ENCODE measurements at places on chromosomes 3 and 15.

- no peak for DNase-seq
These were observed 5.9 kb upstream of the DCP1A start for GRCh38 chr3:53353202-53353601.

GRCh38 chr15:66802025-66803001 lies 100.3 kb downstream of the SMAD6 start:
- no peak for DNase-seq

DNA sequence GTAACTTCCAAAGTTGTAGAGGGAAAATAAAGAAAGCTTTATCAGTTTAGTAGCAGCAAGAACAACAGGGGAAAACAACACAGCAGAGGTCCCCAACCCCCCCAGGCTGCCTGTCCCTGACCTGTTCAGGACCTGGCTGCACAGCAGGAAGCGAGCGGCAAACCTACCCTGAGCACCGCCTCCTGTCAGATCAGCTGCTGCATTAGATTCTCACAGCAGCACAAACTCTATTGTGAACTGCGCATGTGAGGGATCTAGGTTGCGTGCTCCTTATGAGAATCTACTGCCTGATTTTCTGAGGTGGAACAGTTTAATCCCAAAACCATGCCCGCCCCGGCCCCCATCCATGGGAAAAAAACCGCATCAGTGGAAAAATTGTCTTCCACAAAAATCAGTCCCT lies 40.3 kb downstream of the USP50 start:
- DNase-seq, result no peak

DNA sequence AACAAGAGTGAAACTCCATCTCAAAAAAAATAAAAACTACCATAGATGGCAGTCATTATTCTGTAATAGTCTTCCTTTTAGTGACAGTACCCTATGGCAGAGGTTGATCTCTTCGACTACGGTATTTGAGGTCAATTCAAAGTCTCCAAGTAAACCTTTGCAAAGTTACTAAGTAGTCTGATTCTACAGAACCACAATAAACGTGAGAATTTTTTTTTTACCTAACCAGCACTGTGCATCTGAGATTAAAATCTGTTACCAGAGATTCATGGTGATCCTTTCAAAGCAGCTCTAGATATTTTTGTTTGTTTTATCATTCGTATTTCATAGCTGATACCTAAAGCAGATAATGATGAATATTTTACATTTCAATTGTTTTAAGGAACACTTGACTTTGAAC lies 86.6 kb upstream of the CHD2 start:
- DNase-seq, result no peak

DNA sequence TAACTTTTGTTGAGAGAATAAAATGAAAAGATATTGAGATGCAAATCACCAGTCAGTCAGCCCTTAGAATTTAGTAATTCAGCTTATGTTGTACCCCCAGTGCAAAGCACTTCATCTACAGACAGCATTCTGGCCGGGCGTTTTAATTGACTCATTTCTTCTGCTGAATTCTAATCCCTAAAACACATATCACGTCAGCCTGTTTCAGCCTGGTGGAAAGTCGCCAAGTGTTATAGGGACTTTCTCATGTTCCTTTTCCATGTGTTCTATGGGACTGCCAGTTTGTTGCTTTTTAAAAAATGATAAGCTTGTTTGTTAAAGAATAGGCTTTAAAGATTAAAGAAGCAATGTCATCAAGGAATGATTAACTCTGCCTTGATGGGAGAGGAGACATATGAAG lies 169.7 kb upstream of the BFSP2 start:
- no peak for DNase-seq

DNA sequence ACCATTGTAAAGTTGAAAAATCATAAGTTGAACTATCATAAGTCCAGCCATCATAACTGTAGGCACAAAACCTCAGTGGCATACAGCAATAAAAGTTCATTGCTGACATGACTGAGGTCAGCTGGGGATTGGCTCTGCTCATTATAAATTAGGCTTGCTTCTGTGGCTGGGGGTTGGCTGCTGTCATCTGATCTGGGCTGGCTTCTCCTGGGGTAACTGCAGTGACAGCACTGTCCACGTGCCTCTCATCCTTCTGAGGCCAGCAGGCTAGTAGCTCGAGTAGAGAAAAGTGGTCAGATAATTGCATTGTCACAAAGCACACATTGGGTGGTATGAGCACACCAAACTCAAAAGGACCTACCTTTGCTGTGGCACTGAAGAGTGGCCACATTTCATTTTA lies 31.3 kb downstream of the CMTM7 start:
- no peak for DNase-seq

GRCh38 chr3:186514296-186515002 lies 29.7 kb downstream of the CRYGS start:
- DNase-seq, result no peak

DNA sequence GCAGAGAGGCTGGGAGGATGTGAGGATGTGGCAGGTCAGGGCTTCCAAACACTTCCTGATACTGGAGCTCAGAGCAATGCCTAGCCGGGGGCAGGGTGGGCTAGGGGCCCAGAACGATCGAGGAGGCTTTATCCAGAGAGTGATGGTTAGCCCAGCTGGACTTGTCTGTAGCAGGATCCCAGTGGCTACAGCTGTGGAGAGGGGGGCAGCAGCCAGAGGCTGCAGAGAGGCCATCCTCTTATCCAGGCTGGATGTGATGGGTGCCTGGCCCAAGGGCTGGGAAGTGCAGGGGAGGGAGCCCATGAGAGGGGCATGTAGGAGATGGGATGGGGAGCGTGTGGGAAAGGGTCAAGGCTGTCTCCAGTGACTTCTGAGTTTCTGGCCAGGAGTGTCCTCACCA lies 4.6 kb downstream of the PARP3 start:
- no peak for DNase-seq

DNA sequence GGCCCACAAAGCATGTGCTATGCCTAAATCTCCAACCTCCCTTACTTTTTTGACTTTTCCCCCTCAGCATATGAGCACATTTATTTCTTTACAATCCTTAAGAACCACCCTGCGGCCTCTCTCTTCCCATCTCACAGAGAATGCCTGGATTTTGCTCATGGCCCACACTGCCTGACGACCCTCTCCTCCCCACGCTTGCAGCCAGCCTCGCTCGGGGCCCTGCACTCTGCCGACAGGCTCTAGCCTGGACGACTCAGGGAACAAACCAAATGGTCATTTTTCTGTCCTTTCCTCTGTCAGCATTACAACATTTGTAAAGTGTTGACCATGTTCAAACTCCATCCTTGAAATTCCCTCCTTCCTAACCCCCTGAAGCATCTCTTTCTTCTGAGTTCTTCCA lies 11.7 kb downstream of the HES1 start:
- DNase-seq, result no peak

- no peak for DNase-seq
These were observed 43.0 kb upstream of the MEIS2 start for GRCh38 chr15:37143351-37143750.

DNA sequence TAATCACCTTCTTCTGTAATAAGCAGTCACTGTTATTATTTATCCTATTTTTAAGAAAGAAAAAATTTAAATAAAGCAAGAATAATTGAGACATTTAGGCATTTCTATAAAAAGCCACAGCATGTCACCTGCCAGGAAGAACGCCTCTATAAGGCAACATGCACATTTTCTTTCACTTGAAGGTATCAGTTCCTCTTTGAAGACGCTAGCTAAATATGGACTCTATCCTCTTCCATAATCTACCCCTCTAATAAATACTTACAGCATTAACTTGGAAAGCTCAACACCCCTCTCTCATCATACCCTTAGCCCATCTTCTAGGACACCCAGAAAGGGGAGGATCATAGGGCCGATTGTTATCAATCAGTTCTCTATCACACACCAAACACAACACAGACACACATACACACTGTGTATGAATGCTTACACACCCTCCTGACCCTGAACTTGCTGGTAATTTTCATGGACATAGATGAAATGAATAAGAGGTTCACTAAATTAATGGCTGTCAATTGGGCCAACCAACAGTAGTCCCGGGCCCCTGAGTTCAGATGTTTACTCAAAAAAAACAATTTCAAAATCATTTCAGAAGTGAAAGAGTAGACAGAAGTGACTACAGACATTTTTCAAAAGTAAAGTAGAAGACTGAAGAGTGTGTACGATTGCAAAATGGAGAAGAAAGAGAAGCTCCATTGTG lies 102.5 kb downstream of the ZMAT3 start:
- DNase-seq, result no peak

GRCh38 chr15:99416191-99417188 lies 149.3 kb upstream of the MEF2A start:
- DNase-seq, result no peak

GRCh38 chr3:15091575-15091974 lies 7.4 kb downstream of the RBSN start:
- DNase-seq, result no peak

DNA sequence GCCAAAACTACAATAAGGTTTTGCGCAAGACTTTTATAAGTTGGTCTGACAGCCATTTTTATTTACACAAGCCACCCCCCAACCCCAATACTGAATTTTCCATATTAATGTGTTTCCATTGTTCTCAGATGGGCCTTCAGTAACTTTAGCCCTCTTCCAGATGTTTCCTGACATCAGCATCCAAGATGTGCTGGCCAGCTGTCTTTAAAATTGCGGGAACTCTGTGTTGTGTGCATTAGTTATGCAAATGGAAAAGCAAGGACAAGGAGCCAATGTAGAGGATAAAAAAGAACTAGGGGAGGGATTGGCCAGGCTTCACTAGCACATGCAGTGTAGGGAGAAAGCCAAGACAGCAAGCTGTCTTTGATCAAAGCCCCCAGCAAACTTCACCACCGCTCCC lies 45.4 kb downstream of the COMMD2 start:
- no peak for DNase-seq

GRCh38 chr15:89291934-89292438 lies 42.6 kb downstream of the POLG start:
- no peak for DNase-seq

GRCh38 chr3:17290894-17291293 lies 406.1 kb downstream of the PLCL2 start:
- no peak for DNase-seq

- no peak for DNase-seq
These were observed 504.4 kb downstream of the ROBO1 start for GRCh38 chr3:79263423-79263822.

- DNase-seq, result no peak
These were observed 6.1 kb downstream of the RNU5B-1 start for GRCh38 chr15:65310431-65311137.

- DNase-seq, result no peak
These were observed 264.3 kb downstream of the LRTM1 start for GRCh38 chr3:54663501-54664011.

GRCh38 chr3:44240061-44240460 lies 1.6 kb upstream of the TOPAZ1 start:
- no peak for DNase-seq

- DNase-seq, result no peak
These were observed 32.6 kb downstream of the MB21D2 start for GRCh38 chr3:192884777-192885773.

- DNase-seq, result no peak
These were observed 1.2 kb upstream of the CLSTN2 start for GRCh38 chr3:139933766-139934165.

GRCh38 chr3:190721330-190721729 lies 141.2 kb downstream of the GMNC start:
- no peak for DNase-seq

GRCh38 chr3:191473661-191474198 lies 12.8 kb downstream of the PYDC2 start:
- DNase-seq, result no peak

DNA sequence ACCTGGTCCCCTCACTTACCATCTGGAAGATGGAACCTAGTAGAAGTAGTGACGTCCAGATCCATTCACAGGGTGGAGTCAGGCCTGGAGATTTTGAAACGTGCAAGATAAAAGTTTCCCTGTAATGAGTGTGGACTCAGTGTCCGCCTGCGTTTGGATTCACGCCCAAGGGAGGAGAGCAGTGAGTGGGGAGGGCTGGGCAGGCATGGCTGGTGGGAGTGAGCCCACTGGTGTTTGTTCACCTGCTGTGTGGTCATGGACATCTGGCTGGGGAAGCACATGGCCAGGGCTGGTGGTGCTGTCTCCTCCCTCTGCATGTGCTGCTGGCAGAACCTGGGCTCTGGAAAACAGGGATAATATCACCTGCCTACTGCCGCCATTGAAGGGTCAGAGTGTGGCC lies 37.0 kb downstream of the RLBP1 start:
- DNase-seq, result no peak

GRCh38 chr15:69704700-69705099 lies 252.1 kb downstream of the RPLP1 start:
- DNase-seq, result no peak

DNA sequence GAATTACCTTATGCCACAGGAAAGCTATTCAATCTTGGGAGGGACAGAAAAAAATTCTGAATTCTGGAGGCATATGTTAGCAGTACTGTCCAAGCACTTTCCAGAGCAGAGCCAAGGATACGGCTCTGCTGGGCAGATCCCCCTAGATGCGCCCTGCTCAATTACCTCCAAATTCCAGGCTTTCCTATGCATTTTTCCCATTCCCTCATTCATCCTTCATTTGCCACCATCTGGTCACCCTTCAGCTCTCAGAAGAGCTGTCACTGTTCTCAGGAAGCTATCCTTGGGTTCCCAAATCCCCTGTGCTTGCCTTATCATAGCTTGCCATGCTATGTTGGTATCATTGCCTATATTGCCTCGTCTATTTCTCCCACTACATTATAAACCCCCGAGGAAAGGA lies 45.2 kb downstream of the RYK start:
- DNase-seq, result no peak

DNA sequence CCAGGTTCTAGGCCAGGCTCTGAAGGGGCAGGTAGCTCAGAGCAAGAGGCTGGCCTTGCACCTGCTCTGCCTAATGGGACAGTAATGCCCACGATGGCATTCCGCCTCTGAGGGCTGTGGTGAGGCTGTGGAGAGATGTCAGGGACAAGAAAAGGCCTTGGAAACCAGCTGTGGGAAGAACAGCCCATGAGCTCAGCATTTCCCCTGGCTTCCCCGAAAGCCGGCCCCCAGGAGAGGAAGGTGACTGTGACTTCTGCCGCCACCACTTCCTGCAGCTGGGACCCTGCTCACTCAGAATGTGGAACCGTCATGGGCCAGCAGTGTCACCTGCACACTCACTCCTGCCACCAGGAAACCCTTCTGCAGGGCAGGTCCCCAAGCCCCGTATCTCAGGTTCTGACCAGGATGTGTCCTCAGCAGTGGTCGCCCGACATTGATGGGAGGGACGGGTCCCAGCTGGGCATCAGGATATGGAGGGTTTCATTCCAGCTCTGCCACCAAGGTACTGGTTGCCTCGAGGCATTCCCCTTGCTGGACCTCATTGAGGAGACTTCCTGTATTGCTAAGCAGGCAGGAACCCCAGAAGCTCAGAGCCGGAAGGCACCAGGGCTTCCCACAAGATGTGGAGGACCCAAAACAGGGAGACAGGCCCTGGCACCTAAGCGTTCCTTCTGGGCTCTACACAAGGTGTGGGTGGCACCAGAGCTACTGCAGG lies 30.7 kb downstream of the SEMA7A start:
- peak; percentile 37 for DNase-seq
